ENCODE measurements at places on chromosomes 13 and 19. TPM values are rescaled to one million over a fixed set of nuclear protein-coding genes. Genes with fewer than 3 reads are reported as not detected.

DNA sequence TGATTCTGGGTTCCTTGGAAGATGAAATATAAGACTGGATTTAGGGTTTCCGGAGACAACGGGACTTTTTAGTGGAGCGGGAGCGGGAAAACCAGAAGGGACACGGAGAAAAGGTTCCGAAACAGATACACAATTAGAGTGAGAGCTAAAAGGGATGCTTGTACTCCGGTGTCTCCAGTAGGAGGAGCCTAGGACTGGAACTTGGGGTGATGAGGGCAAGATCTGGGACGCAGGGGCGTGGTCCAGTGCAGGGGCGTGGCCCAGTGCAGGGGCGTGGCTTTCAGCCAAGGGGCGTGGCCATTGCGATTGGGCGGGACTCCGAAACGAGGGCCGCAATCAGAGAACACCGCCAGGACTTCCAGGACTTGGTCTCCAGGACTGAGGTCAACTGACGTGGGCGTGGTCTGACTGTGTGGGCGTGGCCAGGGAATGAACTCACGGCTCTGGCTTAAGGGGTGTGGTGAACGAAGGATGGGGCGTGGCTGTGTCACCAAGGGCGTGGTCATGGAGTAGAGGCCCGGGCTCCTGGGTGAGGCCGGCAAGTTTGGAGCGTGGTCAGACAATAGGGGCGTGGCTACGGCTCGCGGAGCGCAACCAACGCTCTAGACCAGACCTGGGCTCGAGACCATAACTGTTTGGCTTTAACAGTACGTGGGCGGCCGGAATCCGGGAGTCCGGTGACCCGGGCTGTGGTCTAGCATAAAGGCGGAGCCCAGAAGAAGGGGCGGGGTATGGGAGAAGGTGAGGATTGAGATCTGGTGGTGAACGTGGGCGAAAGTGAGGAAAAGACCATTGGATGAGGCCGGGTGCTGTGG, at the start of gene DKKL1:
Gene DKKL1 (plus strand): TSS at position 610 of the 815 bp plus-strand sequence. CDS start 122 bp downstream, at position 732.
- peak; percentile 100 for DNase-seq

RAX2 gene
- not detected for total RNA-seq

DNA sequence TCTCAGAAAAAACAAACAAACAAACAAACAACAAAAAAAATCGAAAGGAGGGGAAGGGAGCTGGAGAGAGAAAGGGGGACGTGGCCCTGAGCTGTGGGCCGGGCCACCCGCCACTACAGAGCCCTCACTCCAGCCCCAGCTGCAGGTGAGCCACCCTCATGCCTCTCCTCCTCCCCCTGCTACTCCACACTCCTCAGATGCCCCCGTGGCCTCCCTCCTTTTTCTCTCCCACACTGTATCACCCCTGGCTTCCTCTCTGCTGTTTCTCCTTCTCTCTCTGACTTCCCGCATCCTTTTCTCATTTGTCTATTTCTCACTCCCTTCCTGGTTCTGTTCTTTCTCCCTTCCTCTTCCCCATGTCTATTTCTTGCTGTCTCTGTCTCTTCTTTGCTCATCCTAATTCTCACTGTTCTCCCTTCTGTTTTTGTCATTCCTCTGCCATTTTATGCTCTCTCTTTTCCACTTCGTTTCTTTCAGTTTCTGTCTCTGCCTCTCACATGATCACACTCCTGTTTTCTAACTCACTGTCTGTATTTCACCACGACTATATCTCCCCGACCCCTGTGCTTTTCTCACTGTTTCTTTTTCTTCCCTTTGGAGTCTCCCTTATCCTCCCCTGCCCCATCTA, 2.7 kb downstream of the KLK2 start:
- DNase-seq, result no peak

- DNase-seq, result no peak
Observed at GRCh38 chr13:42769650-42770049, 11.7 kb upstream of the FAM216B start.

GRCh38 chr19:29211562-29212355, 1.2 kb downstream of the UQCRFS1 start:
- no peak for DNase-seq

DNA sequence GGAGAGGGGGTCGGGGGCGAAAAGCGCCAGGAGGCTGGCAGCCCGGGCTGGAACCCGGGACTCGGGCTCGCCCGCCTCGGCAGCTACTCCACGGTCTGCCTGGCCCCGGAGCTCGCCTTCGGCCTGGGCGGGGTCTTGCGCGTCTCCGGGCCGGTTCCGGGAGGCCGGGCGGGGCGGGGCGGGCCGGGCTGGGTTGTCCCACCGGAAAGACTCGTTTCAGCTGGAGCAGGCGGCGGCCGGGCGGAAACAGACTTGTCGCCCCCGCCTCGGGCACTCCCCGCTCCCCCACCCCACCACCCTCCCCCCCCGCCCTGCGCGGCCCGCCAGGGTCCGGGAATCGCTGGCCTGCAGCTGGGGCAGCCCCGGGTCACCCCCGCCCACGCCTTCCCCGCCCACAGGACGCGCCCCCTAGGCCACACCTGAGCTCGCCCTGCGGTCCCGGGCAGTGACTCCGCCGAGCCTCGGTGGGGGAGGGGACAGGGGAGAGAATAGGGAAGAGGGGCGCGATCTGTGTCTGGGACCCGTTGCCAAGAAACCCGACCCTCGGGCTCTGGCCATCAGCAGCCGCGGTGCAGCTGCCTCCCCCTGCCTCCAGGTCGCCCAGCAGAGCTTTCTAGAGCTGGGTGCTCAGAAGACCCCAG, 109.4 kb downstream of the KCTD15 start:
- DNase-seq, result peak; percentile 77

DNA sequence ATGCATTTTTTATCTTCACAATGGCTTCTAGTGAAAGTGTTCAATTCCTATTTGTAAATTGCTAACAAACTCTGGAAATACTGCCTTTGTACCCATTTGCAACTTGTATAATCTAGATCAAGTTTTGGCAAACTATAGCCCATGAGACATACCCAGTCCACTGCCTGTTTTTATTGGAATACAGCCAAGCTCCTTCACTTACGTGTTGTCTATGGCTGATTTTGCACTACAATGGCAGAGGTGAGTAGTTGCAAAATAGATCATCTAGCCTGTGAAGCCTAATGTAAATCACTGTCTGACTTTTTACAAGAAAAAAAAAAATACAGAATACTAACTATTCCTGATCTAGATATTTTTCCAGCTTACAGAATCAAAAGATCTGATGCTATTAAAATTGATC, 37.1 kb downstream of the DZIP1 start:
- no peak for DNase-seq

GRCh38 chr13:52844836-52845235, 3.6 kb downstream of the PCDH8 start:
- DNase-seq, result no peak

GRCh38 chr13:74154981-74155380, 20.8 kb upstream of the KLF12 start:
- no peak for DNase-seq

- peak; percentile 43 for DNase-seq
Observed at GRCh38 chr19:55809381-55810058, 22.3 kb downstream of the NLRP11 start.

DNA sequence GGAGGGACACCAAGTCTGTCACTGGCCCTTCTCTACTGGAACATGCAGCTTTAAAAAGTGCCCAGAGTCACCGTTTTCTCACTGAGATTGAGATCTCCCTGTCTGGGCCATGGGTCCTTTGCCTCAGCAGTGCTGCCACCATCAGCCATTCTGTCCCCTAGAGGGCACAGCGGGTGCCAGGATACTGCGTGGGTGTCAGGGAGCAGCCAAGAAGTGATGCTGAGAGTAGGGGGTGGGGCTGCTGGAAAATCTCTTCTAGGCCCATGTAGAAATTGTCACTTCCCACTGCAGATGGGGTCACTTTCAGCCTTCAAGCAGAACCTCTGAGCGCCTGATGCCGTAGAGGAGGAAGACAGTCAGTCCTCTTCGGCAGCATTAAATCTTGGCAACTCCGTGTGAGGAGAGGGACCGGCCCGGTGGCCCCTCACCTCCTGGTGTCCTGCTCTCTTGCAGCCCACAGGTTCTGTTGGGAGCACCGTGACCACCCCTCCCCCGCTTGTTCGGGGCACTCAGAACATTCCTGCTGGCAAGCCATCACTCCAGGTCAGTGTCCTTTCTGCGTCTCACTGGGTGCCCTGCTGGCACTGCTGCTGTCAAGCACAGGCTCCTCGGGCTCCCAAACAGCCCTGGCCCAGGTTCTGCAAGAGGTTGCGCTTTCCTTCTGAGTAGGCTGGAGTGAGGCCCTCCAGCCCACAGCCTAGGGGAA, 21.4 kb downstream of the TSSK6 start:
- DNase-seq, result no peak

DNA sequence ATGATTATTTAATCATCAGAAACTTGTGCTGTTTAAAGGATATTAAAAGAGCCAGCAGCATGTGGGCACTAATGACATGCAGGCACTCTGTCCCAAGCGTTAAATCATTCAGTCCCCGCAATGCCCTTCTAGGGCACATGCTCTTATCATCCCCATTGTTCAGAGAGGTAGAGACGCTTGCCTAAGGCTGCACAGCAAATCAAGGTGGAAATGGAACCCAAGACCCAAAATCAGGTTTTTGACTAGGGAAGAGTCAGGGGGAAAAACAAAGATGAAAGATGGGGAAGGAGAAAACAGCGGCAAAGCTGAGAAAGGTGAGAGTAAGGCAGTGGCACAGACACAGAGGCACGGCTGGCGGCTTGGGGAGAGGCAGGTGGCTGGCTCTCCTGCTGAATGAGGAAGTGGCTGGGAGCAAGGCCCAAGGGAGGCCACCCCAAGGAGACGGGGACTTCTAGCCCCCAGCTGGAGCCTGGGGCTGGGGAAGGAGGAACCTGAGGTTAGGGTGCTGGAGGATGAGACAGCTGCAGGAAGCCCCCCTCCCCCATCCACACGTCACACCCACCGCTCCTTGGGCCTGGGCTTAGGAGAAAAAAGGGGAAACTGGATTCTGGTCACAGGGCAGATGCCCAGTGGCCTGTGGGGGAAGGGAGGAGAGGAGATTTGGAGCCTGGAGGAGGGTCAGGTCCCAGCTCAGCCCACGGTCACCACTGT, 1.0 kb upstream of the TYROBP start:
- no peak for DNase-seq

- peak; percentile 10 for DNase-seq
Observed at GRCh38 chr13:88887045-88887662, 1216.0 kb downstream of the SLITRK5 start.

- DNase-seq, result peak; percentile 53
Observed at GRCh38 chr13:65966991-65967451, 1263.1 kb downstream of the PCDH9 start.

DNA sequence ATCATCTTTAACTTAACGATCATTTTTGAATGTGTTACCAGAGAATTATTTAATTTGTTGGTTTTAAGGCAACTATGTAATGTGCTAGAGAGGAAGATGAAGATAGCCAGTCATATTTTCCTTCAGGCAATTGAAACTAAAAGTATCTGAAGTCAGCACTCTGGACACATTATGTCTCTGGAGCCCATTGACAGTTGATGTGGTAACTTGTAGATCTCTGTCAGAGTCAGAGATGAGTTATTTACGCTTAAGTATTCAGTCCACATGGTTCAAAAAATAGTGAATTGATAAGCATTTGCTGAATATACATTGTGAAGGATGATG, 2.1 kb downstream of the ZMYM2 start:
- DNase-seq, result no peak

- DNase-seq, result no peak
Observed at GRCh38 chr19:34997071-34997617, 3.0 kb upstream of the GRAMD1A start.

DNA sequence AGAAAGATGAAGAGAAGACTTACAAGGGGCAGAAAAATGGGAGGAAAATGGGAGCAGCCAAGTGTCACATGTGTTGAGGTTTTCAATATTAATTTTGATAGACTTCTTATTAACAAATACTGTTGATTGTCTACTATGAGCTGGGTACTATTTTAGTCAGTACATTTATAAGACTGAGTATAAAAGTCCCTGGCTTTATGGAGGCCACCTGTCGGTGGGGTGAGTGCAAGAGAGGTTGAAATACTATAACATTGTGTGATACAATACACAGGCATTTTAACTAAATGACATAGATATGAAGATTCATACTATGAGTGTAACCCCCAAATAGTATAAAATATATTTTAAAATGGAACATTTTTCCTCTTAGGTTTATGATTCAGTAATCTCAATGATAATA, 29.9 kb downstream of the SLC10A2 start:
- DNase-seq, result no peak

GRCh38 chr13:93222976-93223375, 3.6 kb upstream of the GPC6 start:
- no peak for DNase-seq

- no peak for DNase-seq
Observed at GRCh38 chr13:27988520-27988919, at the start of gene URAD. Gene URAD (minus strand): TSS chr13:27988693. CDS start chr13:27988637, 56 bp downstream.

ZNF845 gene
- total RNA-seq, result 22.8 TPM

Measured in neural progenitor cell (in vitro differentiated cells).